ENCODE measurements at places on chromosomes 5 and 9. TPM values are rescaled to one million over a fixed set of nuclear protein-coding genes. Genes with fewer than 3 reads are reported as not detected.
A peak's percentile ranks its signal among the peaks of the same experiment; 100 is the strongest.

GRCh38 chr5:29296548-29296947 lies 1896.9 kb upstream of the CDH6 start:
- DNase-seq, result no peak
- no peak overlapping the region for H3K4me3 ChIP-seq
- H3K27me3 ChIP-seq, result no peaks in the 10 kb centered on the region

DNA sequence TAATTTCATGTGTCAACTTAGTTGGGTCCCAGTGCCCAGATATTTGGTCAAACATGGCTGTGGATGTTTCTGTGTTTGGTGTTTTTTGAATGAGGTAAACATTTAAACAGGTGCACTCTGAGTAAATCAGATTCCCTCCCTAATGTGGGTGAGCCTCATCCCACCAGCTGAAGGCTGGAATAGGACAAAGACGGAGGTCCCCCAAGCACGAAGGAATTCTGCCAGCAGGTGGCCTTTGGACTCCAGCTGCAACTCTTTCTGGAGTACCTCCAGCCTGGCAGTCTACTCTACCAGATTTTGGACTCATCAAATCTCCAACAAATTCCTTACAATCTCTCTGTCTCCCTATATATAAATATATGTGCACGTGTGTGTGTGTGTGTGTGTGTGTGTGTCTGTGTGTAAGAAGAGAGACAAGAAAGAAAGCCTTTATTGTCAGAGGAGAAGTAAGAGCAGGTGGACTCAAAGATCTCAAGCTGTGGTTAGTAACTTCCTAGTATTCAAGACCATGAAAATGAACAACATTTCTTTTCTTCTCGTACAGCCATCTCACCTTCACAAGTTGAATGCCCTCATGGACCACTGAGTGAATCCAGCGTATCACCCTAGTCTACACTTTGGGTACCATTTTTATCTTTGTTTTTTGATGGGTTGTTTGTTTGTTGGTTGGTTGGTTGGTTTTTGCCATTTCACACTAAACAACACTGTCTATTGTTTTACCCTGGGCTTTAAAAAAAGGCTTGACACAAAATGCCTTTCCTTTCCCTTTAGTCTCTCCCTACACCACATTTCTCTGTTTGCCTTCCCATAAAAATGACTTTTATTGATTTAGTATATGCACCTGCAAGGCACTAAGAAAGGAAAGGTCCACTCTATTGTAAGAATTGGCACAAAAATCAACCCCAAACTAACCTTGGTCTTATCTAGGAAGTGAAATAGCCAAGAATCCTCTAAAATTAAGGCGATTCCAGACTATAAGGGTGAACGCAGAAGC lies 118.7 kb downstream of the TENT4A start:
- no peak overlapping the region for H3K27ac ChIP-seq
- H3K27me3 ChIP-seq, result no peaks in the 10 kb centered on the region
- no peak overlapping the region for H3K4me3 ChIP-seq
- H3K36me3 ChIP-seq, result no peaks in the 10 kb centered on the region

GRCh38 chr9:81379655-81380054 lies 309.7 kb downstream of the TLE1 start:
- H3K4me3 ChIP-seq, result no peak overlapping the region
- H3K36me3 ChIP-seq, result no peaks in the 10 kb centered on the region
- H3K27ac ChIP-seq, result no peak overlapping the region
- H3K27me3 ChIP-seq, result no peaks in the 10 kb centered on the region

GRCh38 chr9:73168298-73168934 lies 16.8 kb downstream of the ANXA1 start:
- H3K27ac ChIP-seq, result no peak overlapping the region
- no peak overlapping the region for H3K4me3 ChIP-seq
- DNase-seq, result no peak
- H3K4me1 ChIP-seq, result no peaks in the 10 kb centered on the region
- no peaks in the 10 kb centered on the region for H3K36me3 ChIP-seq

DNA sequence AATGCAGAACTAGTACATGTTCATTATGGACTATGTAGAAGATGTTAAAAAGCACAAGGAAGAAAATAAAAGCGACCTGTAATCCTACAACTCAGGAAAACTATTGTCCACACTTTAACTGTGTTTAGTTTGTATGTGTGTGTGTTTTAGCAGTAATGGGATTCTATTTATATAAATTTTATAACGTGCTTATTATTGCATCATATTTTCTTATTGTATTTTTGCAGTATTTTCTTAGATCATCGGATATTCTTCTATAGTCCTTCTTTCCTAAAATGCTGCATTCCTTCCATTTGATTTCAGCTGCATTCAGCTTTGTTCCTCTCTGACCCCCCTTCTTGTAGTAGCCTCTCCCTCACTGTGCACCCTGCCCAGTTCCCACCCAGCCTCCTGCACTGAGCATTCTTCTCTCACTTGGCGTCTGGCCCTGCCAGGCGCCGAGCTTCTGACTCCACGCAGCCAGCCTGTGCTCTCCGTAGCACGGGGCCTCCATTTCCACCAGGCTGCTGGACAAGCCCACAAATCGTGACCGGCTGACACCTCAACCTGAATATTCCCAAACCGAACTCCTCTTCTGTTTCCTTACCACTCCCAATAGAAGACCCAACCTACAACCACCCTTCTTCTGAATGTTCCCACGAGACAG lies 39.9 kb downstream of the MVB12B start:
- H3K27ac ChIP-seq, result no peak overlapping the region
- H3K36me3 ChIP-seq, result no peaks in the 10 kb centered on the region
- no peak for DNase-seq
- H3K4me1 ChIP-seq, result no peaks in the 10 kb centered on the region
- H3K4me3 ChIP-seq, result no peak overlapping the region

DNA sequence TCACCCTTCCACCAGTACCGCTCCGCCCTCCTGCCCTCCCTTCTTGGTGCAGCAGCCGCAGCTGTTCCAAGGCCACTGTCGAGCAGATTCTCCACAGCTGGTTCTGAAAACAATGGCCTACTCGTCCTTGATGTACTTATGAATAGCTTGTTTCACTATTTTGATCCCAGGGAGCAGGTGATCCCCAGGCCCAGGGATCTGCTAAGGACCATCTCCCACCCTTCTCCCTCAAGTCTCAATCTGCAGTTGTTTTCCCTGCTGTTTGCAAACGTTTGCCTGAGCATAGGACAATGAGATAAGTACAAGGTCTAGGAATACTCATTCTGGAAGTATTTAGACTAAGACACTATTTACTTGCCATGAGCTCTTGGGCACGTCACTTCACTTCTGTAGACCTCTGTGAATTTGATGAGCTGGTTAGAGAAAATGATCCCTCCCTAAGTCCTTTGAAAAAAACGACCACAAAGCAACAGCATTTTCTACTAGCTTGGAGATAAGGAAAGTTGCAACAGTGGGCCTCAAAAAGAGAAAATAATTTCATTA lies 1.8 kb downstream of the LURAP1L start:
- no peak for DNase-seq
- no peaks in the 10 kb centered on the region for H3K4me1 ChIP-seq
- peak overlapping the region; percentile 2 for H3K4me3 ChIP-seq

DNA sequence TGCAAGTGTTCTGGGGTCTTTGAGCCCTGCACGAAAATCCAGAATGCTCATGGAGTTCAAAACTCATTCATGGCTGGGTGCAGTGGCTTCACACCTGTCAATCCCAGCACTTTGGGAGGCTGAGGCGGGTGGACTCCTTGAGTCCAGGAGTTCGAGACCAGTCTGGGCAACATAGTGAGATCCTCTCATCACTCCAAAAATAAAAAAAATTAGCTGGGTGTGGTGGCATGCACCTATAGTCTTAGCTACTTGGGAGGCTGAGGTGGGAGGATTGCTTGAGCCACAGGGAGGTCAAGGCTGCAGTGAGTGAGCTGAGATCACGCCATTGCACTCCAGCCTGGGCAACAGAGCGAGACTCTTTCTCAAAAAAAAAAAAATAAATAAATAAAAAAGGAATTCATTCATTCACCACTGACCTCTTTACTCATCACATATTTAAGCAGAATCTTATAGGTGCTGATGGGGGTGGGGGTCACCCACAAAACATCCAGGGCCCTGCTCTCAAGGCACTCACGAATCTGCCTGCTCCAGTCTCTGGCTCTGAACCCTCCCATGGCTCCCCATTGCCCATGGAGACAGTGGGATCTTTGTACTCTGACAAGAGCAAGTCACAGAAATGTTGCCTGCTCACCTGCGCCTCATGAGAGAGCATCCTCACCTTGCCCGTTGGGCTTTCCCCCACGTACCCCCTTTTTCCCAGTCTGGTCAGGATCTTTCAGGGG lies 76.7 kb upstream of the IER5L start:
- H3K27me3 ChIP-seq, result peaks cover 60% of the 10 kb centered on the region
- H3K27ac ChIP-seq, result no peak overlapping the region
- DNase-seq, result no peak
- H3K4me1 ChIP-seq, result peaks cover 28% of the 10 kb centered on the region
- no peaks in the 10 kb centered on the region for H3K36me3 ChIP-seq

DNA sequence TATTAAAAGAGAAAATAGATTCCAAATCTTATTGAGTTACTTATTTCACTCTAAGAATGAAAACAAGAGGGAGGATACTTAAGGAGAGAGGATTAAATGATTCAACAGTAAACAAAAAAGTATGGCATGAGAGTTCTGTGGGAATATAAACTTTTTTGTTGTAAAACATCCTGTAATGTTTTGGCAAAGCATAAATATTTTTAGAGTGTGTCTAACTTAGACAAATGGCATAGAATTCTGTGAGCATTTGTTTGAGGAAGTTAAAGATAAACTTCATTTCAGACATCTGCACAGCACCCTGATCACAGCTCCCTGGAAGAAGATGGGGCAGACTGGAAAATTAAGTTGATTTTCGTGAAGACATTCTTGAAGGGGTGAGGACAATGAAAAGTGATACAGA lies 246.8 kb upstream of the HAPLN1 start:
- no peak overlapping the region for H3K4me3 ChIP-seq
- DNase-seq, result no peak
- no peaks in the 10 kb centered on the region for H3K27me3 ChIP-seq
- H3K27ac ChIP-seq, result no peak overlapping the region
- no peaks in the 10 kb centered on the region for H3K4me1 ChIP-seq

GRCh38 chr5:123298335-123299030 lies 124.7 kb downstream of the CEP120 start:
- no peaks in the 10 kb centered on the region for H3K36me3 ChIP-seq
- H3K4me3 ChIP-seq, result no peak overlapping the region
- H3K27me3 ChIP-seq, result no peaks in the 10 kb centered on the region
- H3K4me1 ChIP-seq, result no peaks in the 10 kb centered on the region

DNA sequence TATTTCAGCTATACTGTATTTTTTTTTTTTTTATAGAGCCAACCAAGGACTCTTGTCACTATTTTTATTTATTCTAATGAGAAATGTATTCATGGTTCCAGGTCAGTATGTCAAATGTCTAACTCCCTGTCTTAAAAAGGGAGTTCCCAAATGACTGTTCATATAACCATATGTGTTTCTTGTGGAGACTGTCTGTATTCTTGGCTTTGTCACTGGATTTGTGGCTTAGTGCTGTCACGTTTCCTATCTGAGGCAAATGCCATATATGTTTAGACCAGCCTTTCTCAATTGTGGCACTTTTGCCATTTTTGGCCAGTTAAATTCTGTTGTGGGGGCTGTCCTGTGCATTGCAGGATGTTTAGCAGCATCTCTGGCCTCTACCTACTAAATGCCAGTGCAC lies 3.1 kb downstream of the GCNT1 start:
- DNase-seq, result no peak
- peaks cover 2% of the 10 kb centered on the region for H3K27me3 ChIP-seq
- H3K36me3 ChIP-seq, result no peaks in the 10 kb centered on the region
- no peak overlapping the region for H3K4me3 ChIP-seq
- peaks cover 25% of the 10 kb centered on the region for H3K4me1 ChIP-seq

DNA sequence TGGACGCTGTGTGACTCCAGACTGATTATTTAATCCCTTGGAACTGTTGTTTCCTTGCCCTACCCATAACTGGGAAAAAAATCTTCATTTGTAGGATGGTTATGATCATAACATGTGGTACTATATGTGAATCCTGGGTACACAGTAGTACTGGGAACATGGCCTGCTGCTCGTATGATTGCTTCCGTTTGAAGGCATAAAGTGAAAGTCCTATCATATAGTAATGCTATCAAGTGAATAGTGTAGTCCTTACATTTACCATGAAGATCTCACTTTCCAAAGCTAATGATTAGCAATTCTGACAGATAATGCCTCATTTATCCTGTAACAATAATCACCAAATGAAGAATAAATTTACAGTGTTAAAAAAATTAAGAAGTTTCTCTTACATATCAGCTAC lies 53.2 kb downstream of the MEF2C start:
- no peaks in the 10 kb centered on the region for H3K27me3 ChIP-seq
- DNase-seq, result no peak
- no peak overlapping the region for H3K4me3 ChIP-seq
- H3K27ac ChIP-seq, result no peak overlapping the region

Gene SLC45A2
- not detected for total RNA-seq

Gene DMRT3
- 0.05 TPM for total RNA-seq

Gene SLC27A6
- 4.7 TPM for total RNA-seq

All from thymus (tissue), 14 donors.